ENCODE measurements at places on chromosomes 2 and 18.

DNA sequence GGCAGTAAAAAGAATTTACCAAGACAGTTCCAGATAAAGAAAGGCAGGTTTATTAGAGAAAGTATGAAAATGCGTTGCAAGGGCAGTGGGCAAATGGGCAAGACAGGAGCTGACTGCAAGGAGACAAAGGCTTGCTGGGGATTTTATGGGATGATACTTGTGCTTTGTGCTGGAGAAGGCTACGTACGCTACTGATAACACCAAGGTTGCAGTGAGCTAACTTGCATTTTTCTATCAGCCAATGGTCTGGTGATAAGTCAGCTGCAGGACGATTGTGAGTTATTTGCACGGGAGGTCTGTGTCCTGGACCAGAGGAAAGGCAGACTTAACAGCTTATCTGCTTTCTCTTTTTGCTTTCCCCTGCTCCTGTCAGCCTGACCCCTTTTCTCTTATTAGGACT lies 116.5 kb downstream of the PMS1 start:
- DNase-seq = no peak

DNA sequence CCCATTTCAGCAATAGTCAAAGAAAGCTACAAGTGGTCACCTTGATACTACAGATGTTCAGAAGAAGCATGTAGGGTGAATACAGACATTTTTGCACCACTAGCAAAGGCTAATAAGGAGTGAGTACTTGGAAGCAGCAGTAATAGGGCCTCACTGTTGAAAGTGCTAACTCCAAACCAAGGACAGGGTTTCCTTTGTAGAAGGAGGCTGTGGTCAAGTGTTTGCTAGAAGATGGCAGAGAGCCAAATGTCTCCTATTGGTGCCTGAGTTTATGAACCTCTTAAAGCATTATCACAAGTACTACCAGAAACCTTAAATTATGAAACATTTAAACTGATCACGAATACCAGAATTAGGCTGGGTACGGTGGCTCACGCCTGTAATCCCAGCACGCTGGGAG lies 308.1 kb downstream of the ZEB2 start:
- DNase-seq = no peak

GRCh38 chr18:75531851-75532459 lies 104.5 kb upstream of the SMIM21 start:
- DNase-seq = no peak

DNA sequence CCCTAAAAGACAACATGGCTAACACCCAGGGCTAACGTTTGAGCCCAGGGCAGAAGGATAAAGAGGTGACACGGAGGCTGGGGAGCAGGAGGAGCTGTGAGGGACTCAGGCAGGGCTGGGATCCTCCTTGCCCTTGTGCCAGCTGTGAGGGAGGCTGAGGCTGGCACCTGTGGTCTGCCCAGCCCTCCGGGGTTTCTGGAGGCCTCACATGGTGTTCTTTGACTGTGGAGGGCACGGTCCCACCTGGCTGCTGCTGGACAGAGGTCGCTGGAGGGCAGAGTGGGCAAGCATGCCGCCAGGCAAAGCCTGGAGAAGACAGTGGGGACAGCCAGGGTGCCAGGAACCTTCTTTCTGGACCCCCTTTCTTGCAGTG lies 26.8 kb upstream of the CNNM3 start:
- no peak for DNase-seq

GRCh38 chr2:20959252-20959651 lies 84.6 kb downstream of the APOB start:
- no peak for DNase-seq

Measured in stimulated activated CD4-positive, alpha-beta T cell treated with anti-CD3 and anti-CD28 coated beads, Interleukin-4, amount 100 ng/mL, for 1 hour (primary cell).